ENCODE measurements at places on chromosomes 3 and 15. TPM values are rescaled to one million over a fixed set of nuclear protein-coding genes. Genes with fewer than 3 reads are reported as not detected.

SKOR1 gene
- 0.10 TPM for total RNA-seq

DNA sequence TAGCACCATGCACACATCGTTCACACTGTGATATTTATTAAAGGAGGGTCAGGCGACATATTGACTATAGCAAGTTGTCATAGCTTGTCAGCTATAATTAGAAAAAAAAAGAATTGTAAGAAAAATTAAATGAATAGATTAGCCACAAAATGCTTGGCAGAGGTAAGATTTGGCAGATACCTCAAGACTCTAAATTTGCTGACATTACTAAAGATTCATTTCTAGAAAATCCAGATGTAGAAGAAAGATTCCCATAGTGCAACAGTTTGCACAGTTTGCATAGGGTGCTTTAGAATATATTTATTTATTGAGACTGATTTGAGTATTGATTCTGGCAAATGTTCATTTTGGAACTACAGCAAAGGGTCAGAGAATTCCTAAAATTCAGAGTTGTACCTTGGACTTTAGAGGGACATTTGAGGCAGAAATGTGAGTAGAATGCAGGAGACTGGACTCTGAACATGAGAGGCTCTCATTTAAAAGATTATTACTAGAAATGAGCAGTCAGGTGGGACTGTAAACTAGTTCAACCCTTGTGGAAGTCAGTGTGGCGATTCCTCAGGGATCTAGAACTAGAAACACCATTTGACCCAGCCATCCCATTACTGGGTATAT is 102.0 kb upstream of the BHLHE40 start:
- no peaks in the 10 kb centered on the region for H3K27me3 ChIP-seq
- no peaks in the 10 kb centered on the region for H3K4me1 ChIP-seq
- H3K36me3 ChIP-seq = no peaks in the 10 kb centered on the region
- H3K27ac ChIP-seq = no peak overlapping the region

ADCY5 gene
- total RNA-seq = 5.6 TPM

DNA sequence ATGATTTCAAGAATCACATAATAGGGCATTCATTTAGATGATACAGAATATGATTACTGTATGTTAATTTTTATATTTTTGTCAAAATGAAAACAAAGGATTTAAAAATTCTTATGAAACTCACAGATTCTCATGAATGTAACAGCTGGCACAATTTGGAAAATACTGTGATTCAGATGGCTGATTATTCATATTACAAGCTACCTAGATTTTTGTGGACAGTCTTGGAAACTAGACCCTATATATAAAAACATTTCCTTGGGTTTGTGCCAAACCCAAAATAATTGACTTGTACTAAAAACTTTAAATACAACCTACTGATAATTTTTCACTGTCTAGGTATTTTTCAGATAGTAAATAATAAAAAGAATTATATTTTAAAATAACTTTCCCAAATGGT is 26.2 kb downstream of the ZBED2 start:
- no peak overlapping the region for H3K27ac ChIP-seq
- no peak for DNase-seq
- no peak overlapping the region for H3K4me3 ChIP-seq
- H3K36me3 ChIP-seq = no peaks in the 10 kb centered on the region
- H3K27me3 ChIP-seq = no peaks in the 10 kb centered on the region
- H3K4me1 ChIP-seq = no peaks in the 10 kb centered on the region

GRCh38 chr3:155242342-155242741 is 51.1 kb downstream of the STRIT1 start:
- no peaks in the 10 kb centered on the region for H3K27me3 ChIP-seq
- no peaks in the 10 kb centered on the region for H3K36me3 ChIP-seq
- DNase-seq = no peak
- no peaks in the 10 kb centered on the region for H3K4me1 ChIP-seq
- no peak overlapping the region for H3K27ac ChIP-seq
- no peak overlapping the region for H3K4me3 ChIP-seq

Data from colonic mucosa (tissue), 4 donors.